ENCODE measurements at places on chromosomes 1 and 21.

DNA sequence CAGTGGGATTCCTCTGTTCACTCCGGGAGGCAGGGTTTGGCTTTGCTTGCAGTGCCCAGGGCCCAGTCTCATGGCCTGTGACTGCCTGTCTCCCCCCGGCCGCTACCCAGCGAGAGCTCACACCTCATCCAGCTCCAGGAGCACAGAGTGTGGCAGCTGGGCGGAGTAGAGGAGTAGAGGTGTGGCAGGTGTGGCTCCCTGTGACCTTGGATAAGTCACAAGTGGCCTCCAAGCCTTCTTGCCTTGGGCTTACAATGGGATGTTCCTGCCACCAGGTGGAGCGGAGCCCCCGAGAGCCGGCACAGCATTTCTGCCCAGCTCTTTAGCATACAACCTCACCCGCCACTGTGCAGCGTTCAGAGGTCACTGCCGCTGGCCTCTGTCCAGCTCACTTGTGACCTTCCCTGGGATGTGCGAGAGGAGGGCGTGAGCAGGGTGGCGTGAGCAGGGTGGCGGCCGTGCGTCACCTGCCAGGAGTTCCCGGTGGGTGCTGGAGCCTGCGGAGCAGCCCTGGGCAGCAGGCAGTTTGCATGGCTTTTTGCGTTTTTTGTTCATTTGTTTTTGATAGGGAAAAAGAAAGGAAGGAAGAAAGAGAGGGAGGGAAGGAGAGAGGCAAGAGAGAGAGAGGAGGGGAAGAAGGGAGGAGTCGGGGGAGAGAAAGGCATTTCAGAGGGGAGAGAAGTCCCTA is 42.4 kb downstream of the CRYAA start:
- DNase-seq: no peak

GRCh38 chr1:114203595-114204128 is 50.0 kb upstream of the SYT6 start:
- no peak for DNase-seq

GRCh38 chr21:41678924-41679318 is 87.9 kb downstream of the RIPK4 start:
- DNase-seq: peak; percentile 95

DNA sequence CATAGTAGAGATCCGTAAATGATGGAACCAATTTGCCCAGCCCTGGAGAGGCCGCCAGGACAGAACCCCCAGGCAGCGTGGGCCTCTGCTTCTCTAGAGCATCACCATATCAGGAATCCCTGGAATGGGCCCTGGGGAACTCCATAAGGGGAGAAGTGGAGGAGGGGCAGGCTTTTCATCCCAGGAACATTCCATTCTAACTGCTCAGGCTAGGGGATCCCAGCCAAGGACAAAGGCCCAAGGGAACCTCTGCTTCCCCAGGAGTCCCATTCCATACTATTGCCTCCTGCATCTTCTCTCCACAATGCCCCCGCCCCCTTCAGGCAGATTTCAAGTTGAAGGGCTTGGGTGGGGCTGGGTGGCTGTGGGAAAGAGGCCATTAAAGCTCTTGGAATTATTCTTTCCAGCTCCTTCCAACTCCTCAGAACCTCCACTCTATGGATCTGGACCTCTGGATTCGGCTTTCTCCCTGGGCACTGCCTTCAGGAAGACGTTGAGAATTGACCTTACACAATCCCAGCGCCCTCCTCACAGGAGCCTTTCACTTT is 6.0 kb downstream of the TRNP1 start:
- no peak for DNase-seq

- no peak for DNase-seq
Observed at GRCh38 chr1:42431514-42431913, 24.3 kb downstream of the ZMYND12 start.

DNA sequence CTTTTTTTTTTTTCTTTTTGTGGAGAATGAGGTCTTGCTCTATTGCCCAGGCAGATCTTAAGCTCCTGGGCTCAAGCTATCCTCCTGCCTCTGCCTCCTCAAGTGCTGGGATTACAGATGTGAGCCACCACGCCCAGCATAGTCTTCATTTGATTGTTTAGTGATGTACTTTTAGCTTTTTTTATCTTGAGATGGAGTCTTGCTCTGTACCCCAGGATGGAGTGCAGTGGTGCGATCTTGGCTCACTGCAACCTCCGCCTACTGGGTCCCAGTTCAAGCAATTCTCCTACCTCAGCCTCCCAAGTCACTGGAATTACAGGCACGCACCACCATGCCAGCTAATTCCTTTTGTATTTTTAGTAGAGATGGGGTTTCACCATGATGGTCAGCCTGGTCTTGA is 24.0 kb upstream of the LRRC3 start:
- no peak for DNase-seq

- no peak for DNase-seq
Observed at GRCh38 chr21:45510466-45510955, 31.7 kb downstream of the SLC19A1 start.

GRCh38 chr1:177247623-177248176 is 76.9 kb downstream of the BRINP2 start:
- no peak for DNase-seq

- DNase-seq: no peak
Observed at GRCh38 chr1:170067253-170067819, 7.2 kb downstream of the KIFAP3 start.

DNA sequence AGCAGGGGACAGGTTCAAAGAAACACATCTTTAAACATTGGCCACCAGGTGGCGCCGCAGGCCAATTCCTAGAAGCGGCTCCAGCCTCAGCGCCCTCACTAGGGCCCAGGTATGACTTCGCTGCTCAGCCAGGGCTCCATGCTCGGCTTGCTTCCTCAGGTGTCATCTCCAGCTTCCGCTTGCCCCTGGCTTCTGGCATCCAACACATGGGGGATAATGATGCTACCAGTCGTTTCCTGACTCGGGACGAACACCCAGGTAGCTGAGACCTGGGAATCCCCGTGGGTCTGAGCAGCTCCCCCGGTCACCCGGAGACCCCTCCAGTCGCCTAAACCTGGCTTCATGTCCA is 8.5 kb upstream of the MEX3A start:
- DNase-seq: peak; percentile 92

- no peak for DNase-seq
Observed at GRCh38 chr21:42314616-42315295, 453 bp downstream of the TFF3 start.

DNA sequence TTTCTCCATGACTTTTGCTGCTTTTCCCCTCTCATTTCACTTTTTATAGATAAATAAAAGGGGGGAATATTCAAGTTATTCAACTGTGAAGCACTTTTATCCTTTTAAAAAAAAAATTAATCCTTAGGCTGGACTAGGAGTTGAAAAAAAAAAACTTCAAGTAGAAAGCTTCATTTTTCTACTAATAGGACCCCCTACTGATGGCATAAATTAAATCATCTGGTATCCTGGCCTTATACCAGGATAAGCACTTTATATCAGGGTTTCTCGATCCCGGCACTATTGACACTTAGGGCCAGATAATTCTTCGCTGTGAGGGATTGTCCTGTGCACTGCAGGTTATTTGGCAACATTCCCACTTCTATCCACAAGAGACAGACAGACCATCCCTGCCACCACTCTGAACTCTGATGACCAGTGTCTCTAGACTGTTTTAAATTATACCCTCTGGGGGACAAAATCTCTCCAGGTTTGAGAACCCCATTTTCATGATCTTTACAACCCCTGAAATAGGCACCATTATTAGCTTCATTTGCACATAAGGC is 17.6 kb downstream of the USP33 start:
- DNase-seq: no peak

GRCh38 chr1:45510972-45511527 is 10.6 kb downstream of the PRDX1 start:
- no peak for DNase-seq

GRCh38 chr1:231705806-231706760 is 79.5 kb downstream of the DISC1 start:
- DNase-seq: no peak

GRCh38 chr1:38088366-38088765 is 41.8 kb upstream of the POU3F1 start:
- DNase-seq: peak; percentile 82

GRCh38 chr1:117758444-117759316 is 152.8 kb downstream of the TENT5C start:
- DNase-seq: peak; percentile 93

GRCh38 chr1:50231209-50231608 is 122.5 kb downstream of the ELAVL4 start:
- DNase-seq: no peak

DNA sequence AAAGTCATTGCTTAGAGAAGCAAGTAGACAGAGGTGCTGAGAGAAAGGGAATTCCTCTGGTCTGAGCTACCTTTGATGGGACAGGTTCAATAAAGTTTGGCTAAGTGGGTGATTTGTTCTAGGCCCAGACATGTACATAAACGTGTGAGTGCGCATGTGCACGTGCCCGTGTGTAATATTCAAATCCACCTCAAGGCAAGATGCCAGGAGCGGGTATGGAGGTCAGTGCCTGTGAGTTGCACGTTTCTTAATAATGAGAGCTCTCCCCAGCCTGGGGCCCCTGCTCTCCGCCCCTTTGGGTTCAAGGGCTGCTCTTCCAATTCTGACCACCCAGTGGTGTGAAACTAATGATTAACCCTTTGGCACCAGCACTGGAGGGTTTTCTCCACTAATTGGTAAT is 53.8 kb upstream of the LMO4 start:
- DNase-seq: no peak

DNA sequence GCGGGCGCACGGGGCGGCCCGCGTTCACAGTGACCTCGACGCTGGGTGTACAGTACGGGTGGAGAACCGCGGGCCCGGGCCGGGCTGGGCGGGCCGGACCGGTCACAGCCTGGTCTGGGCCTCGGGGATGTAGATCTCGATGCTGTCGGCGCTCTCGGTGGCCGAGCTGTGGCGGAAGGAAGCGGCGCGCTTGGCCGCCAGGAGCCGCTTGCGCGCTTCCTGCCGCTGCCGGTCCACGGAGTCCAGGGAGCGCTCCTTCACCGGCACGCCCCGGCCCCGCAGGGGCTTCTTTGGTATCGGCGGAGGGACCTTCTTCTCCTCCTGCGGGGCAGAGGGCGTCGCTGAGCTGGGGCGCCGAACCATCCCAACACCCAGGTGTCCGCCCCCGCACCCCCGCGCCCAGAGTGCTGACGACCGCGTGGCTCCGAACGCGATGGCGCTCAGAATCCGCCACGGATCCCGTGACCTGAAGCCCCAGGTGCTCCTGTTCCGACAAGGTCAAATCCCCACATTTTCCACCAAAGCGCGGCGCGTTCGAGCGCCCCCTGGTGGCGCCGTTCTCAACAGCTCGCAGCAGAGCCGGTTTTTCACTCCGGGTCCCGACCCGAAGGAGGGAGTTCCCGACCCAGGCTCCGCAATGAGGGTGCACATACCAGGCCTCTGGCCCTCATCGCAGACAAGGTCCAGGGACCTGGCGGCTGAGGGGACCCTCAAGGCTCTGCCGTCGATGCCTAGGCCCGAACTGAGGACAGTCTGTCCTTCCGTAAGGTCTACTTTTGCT is 6.6 kb upstream of the SMIM12 start:
- DNase-seq: peak; percentile 66

DNA sequence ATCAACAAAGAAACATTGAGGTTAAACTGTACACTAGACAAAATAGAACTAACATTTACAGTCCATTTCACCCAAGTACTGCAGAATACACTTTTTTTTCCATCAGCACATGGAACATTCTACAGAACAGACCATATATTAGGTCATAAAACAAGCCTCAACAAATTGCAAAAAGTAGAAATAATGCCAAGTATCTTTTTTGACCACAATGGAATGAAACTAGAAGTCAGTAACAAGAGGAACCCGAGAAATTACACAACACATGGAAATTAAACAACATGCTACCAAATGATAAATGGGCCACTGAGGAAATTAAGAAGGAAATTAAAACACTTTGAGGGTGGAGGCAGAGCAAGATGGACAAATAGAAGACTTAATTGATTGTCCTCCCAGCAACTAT is 8.4 kb upstream of the C1orf185 start:
- DNase-seq: no peak

DNA sequence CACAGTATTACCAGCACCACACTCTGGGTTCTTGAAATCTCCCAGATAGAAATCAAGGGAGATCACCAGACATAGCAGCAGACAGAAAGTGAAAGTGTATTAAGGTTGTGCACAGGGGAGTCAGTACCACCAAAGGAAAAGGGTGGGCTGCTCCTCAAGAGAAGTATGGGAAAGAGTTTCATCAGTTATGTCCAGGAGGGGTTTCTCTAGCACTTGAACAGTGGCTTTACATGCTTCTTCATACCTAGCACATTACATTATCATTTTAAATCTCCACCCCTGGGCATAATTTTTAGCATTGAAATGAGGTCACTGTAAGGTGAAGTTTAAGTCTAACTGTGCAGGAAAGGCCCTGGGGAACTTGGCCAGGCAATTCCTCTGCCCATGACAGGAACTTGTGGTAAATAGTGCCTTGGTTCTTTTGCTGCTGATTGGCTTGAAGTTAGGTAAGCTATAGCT is 601.0 kb downstream of the NUF2 start:
- no peak for DNase-seq

DNA sequence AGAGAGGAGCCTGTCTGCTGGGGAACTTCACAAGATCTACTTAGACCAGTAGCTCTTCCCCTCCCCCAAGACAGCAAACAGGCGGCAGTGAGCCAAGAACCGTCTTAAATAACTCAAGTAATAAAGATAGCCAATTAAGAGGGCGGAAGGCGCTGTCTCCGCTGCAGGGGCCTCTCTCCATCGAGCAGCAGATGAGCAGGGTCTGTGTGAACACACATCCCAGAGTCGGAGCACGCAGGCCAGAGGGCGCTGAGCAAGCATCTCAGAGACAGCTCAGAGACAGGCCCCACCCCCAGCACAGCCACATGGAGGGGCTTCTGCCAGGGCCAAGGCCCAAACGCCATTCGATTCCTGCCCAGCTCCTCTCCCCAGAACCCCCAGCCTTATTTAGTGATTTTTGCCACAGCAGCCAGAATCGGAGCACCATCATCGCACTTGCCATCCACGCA is 11.1 kb downstream of the IFFO2 start:
- no peak for DNase-seq

DNA sequence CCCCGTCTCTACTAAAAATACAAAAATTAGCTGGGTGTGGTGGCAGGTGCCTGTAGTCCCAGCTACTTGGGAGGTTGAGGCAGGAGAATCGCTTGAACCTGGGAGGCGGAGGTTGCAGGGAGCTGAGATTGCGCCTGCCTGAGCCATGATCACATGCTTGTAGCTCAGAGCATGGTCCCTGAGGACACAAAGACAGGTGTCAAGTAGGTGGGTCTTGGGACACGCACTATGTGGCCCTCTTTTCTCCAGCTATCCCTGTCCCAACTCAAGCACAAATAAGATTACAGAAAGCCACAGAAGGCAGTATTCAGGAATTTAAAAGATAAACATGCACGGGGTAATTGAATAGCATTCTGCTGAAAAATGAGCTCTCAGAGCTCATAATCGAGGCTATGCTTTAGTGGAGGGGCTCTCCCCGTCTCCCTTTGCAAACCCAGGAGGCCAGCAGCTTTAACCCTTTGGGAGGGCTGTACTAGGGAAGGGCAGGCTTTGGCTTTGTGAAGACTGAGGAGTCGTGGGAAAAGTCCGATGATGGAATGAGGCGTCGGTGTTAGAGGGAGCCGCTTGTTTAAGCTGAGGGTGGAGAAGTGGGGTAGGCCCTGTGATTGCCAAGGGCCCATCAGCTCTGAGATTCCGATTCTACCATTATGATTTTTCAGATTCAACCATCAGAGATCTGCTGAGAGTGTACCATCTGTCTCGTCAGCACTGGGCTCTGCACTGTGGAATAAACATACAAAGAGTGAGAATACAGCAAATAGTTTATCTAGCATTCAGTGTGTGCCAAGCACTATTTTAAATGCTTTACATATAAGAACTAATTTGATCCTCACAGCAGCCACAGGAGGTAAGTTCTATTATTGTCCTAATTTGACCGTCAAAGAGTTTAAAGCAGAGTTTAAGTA is 59.7 kb upstream of the CD34 start:
- no peak for DNase-seq

GRCh38 chr1:115325874-115326273 is 12.2 kb downstream of the NGF start:
- DNase-seq: no peak

GRCh38 chr1:19338323-19338762 is 26.2 kb downstream of the SLC66A1 start:
- peak; percentile 39 for DNase-seq
